Cerebellar cortex (tissue), 1 donor: ENCODE measurements at places on chromosomes 6 and 20.

GRCh38 chr6:119328254-119328653, 21.3 kb downstream of the MAN1A1 start:
- DNase-seq, result no peak

DNA sequence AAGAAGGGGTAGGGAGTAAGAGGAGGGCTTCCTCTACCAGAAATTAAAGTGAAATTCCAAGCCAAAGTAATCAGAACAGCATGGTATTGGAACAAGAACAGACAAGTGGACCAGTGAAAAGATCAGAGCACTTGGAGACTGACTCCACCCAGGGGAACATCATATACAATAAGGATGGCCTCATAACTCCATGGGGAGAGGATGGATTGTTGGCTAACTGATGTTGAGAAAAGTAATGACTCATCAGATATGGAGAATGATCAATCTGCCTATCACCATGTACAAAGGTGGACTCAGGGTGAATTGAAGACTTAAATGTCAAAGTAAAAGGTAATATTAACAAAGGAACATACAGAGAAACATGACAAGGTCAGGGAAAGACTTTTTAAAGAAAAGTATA, 12.8 kb downstream of the SLC22A3 start:
- DNase-seq, result no peak

GRCh38 chr6:106546691-106547414, 82.4 kb downstream of the RTN4IP1 start:
- no peak for DNase-seq

GRCh38 chr6:118252474-118252873, 295.6 kb upstream of the PLN start:
- DNase-seq, result no peak

DNA sequence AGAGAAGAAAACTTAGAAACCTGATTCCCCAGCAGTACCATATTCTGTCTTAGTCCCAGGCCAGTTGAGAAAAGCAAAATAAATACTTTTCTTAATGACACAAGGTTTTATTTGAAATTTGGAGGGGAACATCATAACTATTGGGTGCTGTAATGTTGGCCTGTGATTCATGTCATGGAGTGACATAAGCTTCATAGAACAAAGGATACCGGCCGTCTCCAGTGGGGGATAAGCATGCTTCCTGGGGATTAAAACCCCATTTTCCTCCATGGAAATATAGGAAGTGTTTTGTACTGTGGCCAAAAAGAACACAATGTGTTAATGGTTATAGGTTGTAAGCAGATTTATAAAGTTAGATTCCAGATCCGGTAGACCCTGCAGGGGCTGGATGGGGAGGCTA, 18.0 kb downstream of the MTHFD1L start:
- DNase-seq, result no peak

- DNase-seq, result no peak
These were observed 443.1 kb upstream of the FLRT3 start for GRCh38 chr20:14780508-14780907.

DNA sequence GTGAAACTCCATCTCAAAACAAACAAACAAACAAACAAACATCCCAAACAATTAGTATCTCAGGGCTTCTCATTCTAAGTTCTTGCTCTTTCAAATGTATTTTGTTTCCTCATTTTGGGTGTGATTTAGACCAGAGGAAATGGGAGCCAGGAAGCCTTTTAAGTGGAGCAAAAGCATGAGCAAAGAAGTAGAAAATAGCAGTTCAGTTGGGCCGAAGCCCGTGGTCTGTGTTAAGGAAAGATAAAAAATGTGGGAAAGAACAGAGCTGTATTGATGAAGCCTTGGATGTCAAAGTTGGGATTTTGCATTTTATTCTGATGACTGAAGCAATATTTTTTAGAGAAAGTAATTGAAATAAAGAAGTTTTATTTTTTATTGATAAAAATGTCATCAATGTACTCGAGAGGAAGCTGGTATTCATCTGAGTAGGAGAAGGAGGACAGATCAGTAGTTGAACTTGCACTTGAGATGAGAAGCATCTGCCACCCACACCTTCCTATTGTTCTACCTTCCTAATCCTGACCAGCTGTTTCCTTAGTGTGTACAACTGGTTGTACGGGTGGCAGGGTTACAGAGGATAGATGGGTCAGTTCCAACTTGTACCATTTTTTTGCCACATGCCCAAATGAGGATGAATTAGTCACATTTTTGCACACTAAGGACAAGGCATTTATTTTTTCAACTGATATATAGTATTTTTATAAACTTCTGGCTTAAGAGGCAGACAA, 56.1 kb downstream of the KIAA0408 start:
- DNase-seq, result no peak

- DNase-seq, result peak; percentile 5
These were observed 1.3 kb upstream of the CTCFL start for GRCh38 chr20:57526087-57526884.

DNA sequence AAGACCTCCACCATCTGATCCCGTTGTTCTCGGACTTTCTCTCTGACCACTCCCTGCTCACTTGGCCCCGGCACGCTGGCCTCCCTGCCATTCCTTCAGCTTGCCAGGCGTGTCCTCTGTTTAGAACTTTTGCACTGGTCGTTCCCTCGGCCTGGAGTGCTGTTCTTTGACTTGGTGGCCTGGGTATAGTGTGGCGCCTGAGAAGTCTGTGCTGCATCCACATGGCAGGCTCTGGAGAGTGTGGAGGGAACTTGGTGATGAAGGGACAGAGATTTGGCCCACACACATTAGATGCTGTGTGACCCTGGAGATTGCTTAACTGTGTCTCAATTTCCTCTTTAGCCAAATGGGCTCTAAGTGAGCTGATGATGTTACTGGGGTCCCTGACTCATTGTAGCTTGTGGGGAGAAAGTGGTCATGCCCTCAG, 13.0 kb upstream of the TGM2 start:
- DNase-seq, result no peak

GRCh38 chr20:35502352-35502751, 27.1 kb downstream of the C20orf173 start:
- no peak for DNase-seq

GRCh38 chr6:39303425-39304153, 10.6 kb downstream of the KCNK17 start:
- DNase-seq, result no peak

GRCh38 chr20:54002056-54002575, 68.3 kb downstream of the BCAS1 start:
- no peak for DNase-seq
